ENCODE measurements at places on chromosomes 5 and 9. TPM values are rescaled to one million over a fixed set of nuclear protein-coding genes. Genes with fewer than 3 reads are reported as not detected.

The CXCL14 gene
- not detected for total RNA-seq

The SLC36A3 gene
- not detected for total RNA-seq

The MSMP gene
- 23.2 TPM for total RNA-seq

The PIP5K1B gene
- total RNA-seq = 0.13 TPM

The GPR21 gene
- total RNA-seq = 0.46 TPM

The SIT1 gene
- not detected for total RNA-seq

The FOXD4 gene
- 0.13 TPM for total RNA-seq

The WDR38 gene
- 0.07 TPM for total RNA-seq

The PCDHGA4 gene
- total RNA-seq = 3.5 TPM

The SLC36A2 gene
- total RNA-seq = not detected

The CAPSL gene
- not detected for total RNA-seq
